ENCODE measurements at places on chromosomes 16 and 17.

DNA sequence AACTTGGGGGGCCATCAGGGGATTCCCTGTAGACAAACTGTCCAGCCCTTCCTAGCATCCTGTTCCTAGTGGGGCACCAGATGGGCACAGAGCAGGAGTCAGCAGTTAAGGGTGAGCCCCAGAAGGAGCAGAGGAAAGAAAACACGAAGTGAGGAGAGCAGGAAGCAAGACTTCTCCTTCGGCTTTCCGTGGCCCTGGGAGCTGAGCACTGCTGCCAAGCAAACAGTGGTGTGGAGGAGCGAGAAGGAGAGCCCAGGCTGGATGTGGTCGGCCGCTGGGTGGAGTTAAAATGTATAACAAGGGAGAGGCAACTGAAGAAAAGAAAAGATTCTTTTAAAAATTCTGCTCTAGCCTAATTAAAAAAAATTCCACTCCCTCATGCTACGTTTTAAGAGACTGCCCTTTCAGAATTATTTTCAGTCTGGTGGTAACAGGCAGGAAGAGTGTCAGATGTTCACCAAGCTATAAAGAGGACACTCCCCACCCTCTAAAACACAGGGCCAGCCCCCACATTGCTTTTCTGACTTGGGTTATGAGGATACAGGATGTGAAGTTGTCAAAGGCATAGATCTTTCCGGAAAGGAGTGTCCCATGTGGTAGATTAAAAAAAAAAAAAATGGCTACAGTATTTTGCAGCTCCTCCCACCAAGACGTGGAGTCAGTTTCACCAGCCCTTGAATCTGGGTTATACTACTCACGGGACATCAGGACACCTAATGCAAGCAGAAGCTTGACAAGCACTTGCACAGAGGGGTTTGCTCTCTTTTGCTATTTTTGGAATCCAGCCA is 74.9 kb upstream of the ZFHX3 start:
- no peak for DNase-seq

- DNase-seq: no peak
Measured at GRCh38 chr16:67394155-67395104, 1.1 kb upstream of the TPPP3 start.

DNA sequence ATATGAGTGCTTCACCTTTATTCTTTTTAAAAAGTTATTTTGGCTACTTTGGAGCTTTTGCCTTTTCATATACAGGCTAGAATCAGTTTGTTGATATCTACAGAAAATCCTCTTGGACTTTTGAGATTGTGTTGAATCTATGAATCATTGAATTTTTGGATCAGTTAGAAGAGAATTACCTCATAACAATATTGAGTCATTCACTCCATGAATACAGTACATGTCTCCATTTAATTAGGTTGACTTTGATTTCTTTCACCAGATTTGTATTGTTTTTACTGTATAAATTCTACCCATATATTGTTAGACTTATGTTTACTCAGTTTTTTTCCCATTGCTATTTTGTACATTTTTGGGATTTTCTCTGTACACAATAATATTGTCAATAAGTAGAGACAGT is 54.4 kb downstream of the TAOK1 start:
- DNase-seq: no peak

GRCh38 chr16:70250748-70251628 is 752 bp downstream of the EXOSC6 start:
- DNase-seq: no peak

DNA sequence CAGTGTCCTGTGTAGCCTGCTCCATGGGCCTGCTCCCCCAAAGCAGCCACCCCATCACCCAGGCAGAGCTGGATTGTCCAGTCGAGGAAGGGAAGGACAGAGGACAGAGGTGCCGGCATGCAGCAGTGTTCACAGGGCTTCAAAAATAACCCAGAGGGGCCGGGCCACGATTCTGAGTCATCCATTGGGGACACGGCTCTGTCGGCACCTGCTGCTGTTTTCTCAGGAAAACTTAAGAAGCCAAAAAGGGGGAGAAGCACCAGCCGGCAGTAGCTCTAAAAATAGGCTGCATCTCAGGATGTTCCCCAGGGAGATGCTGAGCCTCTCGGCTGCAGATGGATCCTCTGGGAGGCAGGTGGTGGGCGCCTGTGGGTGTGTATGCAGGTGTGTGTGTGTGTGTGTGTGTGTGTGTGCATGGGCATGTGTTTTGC is 1.6 kb downstream of the CA7 start:
- no peak for DNase-seq

DNA sequence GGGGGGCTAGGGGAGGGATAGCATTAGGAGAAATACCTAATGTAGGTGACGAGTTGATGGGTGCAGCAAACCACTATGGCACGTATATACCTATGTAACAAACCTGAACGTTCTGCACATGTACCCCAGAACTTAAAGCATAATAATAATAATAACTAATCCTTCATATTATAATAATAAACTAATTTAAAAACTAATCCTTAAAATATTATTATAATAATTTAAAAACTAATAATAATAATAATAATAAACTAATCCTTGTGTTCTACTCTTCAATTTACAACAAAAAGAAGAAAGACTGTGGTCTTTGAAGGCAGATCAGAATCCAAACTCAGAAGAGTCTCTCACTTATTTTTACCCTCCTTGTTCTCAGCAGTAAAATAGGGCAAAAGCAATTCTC is 774.9 kb downstream of the CDH8 start:
- DNase-seq: no peak

- DNase-seq: no peak
Measured at GRCh38 chr17:63496663-63497400, 20.0 kb downstream of the ACE start.

DNA sequence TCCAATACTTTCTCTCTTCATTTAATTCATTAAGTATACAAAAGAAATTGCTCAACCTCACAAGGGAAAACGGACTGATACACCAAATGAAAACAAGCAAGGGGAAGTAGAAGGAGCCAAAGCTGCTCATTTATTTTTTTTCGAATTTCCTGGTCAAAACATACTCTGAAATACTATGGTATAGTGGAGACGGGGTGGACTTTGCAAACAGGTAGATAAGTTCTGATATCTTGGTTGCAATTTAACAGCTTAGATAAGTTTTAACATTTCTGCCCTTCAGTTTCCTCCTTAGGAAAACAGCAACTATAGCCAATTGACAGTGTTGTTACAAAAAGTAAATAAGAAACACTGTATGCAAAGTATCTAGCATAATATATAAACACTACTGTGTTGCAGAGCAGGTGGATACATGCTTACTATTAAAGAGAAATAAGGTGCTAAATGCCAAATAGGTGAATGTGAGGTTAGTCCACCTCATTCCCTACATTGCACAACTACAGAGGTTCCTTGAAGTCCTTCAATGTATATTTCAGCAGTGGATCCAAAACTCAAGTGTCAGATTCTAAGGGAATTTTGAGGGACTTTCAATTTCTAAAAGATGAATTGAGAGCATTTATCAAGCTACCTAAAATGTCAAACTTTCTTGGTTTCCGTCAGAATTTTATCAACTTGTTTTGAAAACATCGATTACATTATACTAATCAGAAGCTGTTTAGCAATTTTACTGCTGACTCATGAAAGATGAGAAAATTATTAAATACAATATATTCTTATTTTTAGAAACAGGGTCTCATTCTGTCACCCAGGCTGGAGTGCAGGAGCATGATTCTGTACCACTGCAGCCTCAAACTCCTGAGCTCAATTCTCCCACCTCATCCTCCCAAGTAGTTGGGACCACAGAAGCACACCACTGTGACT is 11.0 kb downstream of the CCDC47 start:
- no peak for DNase-seq

DNA sequence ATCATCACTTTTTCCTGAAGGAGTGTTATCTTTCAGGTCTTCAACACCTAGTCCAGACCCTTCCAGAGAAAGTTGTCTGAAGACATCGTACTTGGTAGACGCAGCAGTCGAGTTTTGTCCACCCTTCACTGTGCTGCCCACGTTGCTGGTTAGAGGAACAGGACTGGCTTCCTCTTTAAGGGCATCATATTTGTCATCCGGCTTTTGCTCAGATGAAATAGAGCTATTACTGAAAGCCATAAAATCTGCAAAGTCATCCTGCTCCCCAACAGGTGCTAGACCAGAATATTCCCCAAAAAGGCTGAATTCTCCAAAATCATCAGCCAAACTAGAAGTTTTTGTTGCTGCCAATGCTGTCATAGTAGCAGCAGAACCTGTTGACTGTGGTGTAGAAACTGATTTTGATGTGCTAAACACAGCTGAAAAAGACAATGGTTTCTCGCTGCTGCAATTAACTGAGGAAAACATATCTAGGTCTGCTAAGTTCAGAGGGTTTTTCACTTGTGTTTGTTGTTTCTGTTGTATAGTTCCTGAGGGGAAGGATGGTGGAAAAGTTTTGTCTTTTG is 55.7 kb downstream of the SYNRG start:
- DNase-seq: no peak

DNA sequence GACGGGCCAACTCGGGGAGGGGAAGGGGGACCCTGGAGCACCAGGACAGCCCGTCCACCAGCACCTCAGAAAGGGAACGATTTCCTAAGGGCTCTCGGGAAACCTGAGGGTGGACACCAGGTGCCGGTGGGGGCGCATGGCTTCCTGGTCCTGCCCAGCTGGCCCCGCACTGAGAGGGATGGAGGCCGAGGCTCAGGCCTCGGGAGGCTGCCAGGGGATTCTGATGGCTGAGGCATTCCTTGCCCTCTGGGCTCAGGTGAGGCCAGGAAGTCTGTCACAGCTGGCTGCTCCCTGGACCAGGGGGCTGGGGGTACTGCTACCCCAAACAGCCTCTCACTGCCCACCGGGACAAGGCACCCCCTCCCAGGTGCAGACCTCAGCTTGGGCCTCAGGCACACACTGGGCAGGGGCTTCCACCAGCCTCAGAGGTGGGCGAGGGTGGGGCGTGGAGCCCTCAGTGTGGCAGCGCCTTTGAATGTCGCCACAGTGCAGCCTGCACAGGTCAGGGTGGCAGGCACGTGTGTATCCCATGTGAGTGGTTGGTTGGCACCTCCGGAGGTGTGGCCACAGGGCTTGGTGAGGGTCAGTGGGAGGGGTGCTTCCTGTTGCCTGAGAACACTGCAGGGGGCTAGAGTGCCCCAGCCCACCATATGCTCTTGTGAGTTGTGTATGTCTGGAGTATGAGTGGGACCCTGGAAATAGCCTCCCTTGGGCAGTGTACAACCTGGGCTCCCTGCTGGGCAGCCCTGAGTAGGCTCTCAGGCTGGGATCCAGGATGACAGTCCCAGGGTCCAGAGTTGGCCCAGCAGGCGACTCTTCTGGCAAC is 3.9 kb upstream of the FSCN2 start:
- no peak for DNase-seq

GRCh38 chr17:65265276-65265675 is 128.1 kb downstream of the RGS9 start:
- DNase-seq: no peak

DNA sequence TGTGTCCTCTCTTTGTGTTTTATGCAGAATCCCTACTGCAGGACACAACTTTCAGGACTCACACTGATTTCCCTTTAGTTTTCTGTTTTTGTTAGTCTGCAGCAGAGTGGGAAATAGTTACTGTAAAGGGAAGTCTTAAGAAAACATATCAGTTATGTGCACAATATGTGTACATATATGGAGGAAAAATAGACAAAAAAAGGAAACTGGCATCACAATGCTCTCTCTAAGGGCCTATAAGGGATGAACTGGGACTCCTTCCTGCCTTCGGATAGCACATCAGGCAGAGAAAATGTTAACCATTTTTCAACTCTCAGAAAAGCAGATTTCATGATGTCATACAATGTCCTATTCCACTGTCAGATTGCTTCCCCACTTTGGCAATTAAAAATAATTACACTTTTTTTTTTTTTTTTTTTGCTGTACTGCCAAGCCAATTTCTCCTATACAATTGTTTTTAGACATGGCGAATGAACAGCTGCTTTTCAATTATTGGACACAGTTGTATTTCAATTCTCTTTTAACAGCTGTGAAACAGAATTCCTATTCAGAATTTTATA is 112.5 kb upstream of the KCNJ16 start:
- no peak for DNase-seq

- no peak for DNase-seq
Measured at GRCh38 chr16:15141586-15141985, 47.5 kb upstream of the RRN3 start.

DNA sequence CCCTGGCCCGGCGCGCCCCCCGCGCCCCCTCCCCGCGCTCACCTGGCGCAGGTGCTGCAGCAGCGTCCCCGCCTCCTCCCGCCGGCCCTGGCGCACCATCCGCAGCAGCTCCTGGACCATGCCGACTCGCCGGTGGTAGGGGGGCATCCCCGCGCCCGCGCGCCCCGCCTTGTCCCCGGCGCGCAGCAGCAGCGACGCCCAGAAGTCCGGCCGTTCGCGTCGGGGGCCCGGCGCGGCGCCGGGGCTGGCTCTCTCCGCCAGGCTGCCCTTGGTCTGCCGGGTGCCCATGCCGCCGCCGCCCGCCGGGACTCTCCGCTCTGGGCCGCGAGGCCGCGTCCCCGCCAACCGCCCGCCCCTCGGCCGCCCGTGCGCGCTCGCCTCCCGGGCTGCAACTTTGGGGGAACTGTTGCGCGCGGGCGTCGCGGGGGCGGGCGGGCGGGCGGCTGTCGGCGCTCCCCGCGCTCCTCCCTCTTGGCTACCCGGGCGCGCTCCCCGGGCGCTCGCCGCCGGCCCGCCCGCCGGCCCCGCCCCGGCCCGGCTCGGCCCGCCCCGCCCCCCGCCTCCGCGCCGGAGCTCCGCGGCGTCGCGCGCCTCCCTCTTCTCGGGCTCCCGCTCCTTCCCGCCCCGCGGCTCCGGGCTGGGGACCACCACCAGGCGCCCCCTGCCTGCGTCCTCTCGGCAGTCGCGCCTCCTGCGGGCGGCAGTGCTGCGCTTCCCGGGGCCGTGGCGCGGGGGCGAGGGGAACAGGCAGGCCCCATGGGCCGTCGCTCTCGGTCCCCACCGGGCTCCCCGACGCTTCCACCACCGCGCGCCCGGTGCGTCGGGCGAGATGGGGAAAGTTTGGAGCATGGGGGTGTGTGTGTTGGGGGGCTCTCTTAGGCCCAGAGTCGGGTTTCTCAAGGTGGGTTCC is at the start of gene LRRC75A:
Gene LRRC75A, minus strand, starts transcription at position 491 of the 910 bp plus-strand sequence. Its CDS starts 203 bp downstream, at position 288.
- DNase-seq: no peak

- DNase-seq: no peak
Measured at GRCh38 chr16:47528431-47528830, 67.3 kb downstream of the PHKB start.

DNA sequence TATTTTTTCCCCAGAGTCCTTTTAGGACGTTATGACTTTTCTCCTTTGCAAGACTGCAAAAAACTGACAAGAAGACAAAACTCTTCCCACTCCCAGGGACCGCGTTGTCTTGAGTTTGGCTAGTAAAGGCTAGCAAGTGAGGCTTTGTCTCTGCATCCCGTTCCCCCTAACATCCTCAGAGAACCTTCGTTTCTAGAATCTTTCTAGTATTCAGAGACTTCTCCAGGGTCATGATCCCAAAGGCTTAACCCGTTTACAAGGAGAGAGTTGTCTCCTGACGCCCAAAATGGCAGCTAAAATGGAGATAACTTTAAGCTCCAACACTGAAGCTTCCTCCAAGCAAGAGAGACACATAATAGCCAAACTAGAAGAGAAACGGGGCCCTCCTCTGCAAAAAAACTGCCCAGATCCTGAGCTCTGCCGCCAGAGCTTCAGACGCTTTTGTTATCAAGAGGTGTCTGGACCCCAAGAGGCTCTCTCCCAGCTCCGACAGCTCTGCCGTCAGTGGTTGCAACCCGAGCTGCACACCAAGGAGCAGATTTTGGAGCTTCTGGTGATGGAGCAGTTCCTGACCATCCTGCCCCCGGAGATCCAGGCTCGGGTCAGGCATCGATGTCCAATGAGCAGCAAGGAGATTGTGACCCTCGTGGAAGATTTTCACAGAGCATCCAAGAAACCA is 843 bp downstream of the ZNF174 start:
- no peak for DNase-seq
